Activated T-cell treated with anti-CD3 and anti-CD28 coated beads for 48 hours (primary cell): ENCODE measurements at places on chromosomes 12 and 14.

DNA sequence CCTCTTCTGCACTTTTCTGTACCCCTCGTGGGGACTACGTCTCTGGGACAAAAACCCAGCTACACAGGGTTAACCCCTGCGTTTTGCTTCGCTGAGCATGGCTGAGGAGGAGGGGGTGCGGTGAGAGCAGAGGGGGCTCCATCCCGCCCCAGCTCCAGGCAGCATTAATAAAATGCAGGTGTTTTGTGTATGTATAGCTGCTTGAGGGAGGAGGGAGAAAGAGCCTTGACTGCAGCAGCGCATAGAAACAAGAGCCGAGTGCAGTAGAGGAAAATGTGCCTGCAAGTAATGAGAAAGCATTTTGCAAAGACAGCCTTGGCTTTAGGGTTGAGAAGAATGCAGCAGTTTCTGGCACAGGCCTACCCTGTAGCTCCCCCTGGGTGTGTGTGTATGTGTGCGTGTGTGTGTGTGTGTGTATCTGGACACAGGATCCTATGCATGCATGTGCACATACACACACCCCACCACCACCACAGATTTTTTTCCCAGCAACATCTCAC is 103.9 kb downstream of the ZFP36L1 start:
- DNase-seq: no peak

DNA sequence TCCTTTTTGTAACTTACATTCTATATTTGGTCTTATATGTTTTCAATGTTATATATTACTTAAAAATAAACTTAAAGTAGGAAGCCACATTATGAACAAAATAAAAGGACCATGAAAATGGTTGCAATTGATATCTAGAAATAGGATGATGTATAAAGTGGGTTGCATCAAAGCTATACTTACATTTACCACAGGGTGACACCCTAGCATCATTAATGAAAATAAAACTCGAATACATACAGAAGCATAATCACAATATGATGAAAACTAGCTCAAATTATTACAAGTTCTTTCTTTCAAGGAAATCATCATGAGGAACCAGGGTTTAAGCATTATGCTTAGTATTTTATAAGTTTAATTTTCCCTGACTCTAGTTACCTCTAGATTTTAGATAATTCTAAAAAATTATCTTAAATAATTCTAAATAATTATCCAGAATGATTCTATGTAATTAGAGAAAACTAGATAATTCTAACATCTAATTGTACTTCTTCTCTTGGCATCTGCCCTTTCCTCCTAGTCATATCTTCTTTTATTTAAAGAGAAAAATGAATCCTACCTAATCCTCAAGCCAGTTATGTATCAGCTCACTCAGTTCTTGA is 31.2 kb downstream of the TAS2R7 start:
- DNase-seq: no peak

GRCh38 chr12:47077206-47078085 is 2.0 kb upstream of the PCED1B start:
- DNase-seq: no peak

DNA sequence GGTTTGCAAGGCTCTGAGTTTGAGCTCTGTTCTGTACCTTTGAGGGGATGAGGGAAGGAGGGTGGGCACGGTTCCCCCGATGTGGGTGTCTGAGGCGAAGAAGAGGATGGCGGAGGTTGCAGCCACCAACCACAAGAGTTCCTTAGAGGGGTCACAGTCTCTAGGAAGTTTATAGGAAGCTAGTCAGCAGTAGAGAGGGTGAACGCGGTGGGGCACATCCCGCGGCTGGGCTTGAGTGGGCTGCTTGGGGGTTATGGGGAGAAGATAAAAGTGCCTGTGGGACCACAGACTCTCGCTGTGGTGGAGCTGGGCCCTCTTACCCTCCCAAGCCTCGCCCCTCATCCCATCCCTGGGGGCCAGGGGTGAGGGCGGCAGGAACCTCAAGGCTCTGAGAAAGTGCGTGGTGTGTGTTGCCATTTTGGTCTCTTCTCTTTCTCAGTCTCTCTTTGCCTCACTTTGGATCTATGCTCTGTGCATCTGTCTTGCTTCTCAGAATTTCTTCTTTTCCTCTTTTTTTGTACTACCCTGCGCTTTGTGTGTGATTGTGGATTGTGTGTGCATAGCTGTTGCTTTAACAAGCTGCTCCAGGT is 2.7 kb downstream of the CD4 start:
- no peak for DNase-seq

DNA sequence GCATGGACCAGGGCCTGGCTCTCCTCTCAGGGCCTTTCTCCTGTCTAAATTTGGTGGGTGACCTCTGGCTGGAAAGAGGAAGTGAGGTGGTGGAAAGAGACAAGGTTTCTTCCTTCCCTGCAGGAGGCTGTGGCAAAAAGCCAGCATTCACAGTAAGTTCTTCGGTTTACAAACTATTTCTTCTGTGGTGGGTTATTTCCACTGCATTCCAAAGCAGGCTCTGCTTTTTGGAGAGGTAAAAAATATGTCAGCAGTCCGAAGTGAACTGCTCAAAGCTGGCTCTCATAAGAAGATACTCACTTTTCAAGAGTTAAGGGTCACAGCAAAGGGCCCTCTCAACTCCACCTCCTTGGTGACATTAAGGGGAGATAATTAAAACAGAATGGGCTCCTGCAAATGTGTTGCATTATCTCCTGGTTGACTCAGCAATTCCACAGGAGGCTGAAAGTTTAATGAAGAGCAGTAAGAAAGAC is 48.9 kb upstream of the POC1B start:
- DNase-seq: no peak

DNA sequence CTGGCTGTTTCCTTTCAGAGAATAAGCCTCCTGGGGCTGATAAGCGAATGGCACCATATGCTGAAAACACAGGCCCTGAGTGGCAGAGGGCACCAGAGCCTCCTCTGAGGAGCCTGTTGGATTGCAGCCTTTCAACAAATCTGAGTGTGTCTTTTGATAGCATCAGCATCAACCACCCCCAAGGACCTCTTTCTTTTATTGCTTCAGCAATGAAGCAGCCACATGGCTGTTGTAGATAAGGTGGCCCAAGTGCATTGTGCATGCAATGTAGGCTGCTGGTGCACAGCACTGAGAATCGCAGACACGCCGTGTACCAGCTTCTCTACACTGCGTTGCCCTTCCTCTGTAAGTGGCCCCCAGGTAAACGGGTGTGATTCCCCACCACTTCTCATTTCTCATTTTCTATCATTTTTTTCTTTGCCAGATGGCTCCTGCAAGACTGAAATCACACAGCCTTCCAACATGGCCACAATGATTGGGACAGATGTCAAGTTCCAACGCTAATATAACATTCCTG is 191.7 kb downstream of the DAD1 start:
- no peak for DNase-seq

GRCh38 chr14:55212634-55213033 is 21.2 kb upstream of the DLGAP5 start:
- no peak for DNase-seq

GRCh38 chr14:105474483-105475268 is at the start of gene CRIP2:
CRIP2 (plus strand) TSS chr14:105474821; CDS start chr14:105474863, 42 bp downstream.
- no peak for DNase-seq

DNA sequence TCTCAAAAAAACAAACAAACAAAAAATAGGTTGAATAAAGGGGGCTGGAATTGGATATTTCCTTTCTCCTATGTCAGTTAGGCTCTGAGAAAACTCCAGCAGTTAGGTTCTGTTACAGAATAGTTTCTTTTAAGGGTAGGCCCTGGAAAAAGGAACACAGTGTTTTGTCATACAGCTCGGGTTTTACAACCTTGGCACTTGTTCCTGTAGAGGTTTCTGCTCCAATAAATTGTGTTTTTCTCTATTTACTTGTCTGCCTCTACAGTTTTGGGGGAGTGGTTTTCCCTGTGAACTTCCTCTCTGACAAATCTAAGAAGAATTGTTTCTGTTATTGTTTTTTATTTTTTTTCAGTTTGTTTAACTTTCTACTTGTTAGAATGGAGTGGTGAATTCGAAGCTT is 167.6 kb downstream of the ACSS3 start:
- DNase-seq: no peak
